GM13976 (cell line): ENCODE measurements at places on chromosomes 6 and 20.

DNA sequence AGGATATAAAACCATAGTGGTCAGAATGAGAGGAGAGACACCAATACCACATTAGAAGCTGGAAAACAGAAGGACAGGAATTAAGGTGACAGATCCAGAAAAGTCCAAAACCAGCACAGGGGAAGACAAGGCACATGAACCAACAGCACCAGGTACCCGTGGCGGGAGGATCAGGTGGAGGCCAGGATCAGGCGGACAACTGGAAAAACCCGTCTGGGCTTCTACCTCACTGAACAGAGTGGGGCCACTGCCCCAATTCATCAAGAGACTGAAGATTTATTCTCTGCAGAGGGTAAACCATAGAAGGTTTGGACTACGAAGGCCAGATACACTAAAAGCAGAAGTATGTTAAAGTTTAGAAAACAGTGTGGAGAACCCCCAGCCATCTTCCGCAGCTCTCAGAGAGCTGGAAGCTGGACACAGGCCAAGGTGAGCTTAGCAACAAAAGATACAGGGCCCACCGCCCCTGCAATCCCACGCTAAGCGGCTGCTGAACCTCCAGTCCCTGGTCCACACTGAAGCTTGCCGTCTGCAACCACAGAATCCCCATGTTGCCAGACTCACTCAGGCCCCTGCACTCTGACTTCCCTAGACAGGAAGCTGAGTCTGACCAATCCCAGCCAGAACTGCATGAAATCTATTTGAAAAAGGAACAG, 29.9 kb downstream of the ABHD12 start:
- peak; percentile 47 for DNase-seq

GRCh38 chr6:135909737-135910387, 58.4 kb downstream of the PDE7B start:
- peak; percentile 66 for DNase-seq

- DNase-seq: no peak
These were observed 48.5 kb upstream of the CCDC167 start for GRCh38 chr6:37548067-37548674.

GRCh38 chr20:1364106-1364505, 28.7 kb downstream of the FKBP1A start:
- no peak for DNase-seq

GRCh38 chr6:109958626-109959025, 19.5 kb upstream of the GPR6 start:
- DNase-seq: no peak

DNA sequence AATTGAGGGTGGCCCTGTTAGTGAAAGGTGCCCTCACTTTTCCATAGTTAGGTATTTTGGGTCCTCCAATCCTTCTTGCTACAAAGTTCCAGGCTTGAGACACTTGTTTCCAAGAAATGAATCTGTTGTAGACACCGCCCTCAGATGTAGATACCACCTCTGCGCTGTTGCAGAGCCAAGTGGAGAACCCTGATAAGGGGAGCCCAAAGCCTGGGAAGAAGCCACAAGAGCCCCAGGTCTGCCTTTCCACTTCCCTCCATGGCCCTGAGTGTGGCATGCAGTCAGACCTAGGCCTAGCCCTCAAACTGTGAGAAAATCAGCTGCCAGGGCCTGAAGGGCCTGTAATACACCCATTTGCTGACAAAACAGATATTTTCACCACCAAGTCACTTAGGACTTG, 37.1 kb downstream of the DTD1 start:
- DNase-seq: no peak

GRCh38 chr6:37038292-37039198, 33.1 kb downstream of the FGD2 start:
- DNase-seq: no peak

DNA sequence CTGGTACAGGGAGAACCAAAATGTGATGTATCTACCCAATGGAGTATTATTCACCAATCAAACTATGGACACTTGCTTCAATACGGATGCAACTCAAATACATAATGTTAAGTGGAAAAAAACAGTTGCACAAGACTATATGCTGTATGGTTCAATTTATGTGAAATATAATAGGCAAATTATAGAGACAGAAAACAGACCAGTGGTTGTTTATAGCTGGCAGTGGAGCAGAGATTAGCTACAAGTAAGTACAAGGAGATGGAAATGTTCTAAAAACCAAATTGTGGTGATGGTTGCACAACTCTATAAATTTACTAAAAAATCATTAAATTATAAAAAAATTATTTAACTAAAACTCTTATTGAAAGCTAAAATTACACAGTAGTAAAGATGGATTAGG, 113.2 kb downstream of the PRDM1 start:
- no peak for DNase-seq

DNA sequence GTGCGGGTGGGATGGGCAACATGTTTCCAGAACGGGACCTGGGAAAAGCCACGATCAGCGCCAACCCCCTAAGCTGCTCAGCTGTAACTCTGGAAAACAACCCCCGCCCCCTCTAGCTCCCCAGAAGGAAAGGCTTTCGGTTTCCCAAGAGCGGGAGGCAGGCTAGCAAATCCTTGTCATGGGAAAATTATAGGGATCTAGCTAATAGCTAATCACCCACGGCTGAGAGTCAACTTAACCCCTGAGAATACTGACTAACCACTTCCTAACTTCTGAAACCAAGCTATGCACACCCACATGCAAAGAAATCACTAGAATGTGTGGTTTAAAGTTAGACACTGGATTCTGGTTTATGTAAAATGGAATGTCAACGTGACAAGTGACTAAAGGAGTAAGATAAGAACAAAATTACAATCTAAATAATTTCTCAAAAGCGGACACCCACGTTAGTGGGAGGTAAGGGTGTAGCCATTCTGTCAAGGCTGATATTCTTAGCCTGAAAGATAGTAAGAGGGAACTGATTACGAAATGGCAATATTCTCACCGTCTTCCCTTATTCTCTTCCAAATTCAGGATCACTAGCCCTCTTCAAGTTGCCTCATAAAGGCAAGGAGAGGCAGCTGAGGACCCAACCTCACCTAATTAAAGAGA, 20.1 kb downstream of the JAG1 start:
- no peak for DNase-seq

- DNase-seq: no peak
These were observed 571.1 kb upstream of the EYS start for GRCh38 chr6:66278115-66278514.

GRCh38 chr6:62652692-62653328, 366.8 kb upstream of the KHDRBS2 start:
- DNase-seq: no peak

DNA sequence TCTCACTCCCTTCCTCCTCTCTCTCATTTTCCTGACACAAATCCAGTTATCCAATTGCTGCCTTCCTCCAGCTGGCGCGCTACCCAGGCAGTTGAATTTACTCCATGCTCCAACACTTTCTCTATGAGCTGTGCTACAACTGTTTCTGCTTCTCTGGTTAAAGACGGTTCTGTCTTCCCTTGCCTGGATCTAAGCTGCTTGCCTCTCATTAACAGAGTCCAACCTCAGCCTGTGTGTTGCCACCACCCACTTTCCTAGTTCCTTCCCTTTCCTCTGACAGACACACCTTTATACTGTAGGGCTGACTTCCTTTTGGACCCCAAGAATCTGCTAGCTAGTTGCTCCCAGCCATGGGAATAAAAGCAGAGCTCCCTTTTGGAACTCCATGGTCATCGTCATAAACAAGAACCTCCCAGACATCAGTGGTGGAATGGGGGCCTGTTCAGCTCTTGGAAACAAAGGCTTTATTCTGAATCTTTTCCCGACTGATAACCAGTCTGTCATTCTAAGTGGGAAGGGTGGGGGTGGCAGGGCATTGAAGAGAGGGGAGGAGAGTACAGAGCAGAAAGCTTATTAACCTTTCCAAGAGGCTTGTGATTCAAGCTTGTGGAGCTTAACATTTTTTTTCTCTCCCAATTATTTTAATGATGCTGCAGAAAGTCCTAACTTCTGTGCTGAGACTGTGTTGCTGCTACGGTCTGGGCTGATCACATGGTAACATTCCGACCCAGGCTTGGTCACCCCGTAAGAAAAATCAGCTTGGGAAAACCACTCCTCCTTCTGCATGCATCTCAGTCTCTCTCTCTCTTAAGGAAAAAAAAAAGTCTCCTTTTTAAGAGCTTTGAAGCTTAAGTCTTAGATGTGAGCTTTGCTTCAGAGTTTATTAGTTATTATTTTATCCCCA, 31.3 kb upstream of the BMP2 start:
- no peak for DNase-seq

DNA sequence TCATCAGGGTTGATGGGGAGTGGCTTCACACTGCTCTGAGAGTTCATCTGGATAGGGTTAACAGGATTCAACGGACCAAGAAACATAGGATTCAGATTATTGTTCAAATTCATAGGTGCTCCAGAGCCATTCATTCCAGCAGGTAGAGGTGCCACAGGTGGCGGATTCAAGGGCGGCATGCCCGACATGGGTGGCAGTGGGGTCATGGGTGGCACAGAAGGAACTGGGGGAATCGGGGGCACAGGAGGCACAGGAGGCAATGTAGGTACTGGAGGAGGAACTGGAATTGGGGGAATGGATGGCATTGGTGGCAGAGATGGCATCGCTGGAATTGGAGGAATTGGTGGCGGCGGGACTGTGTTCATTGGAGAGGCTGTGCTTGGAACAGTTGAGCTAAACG, 10.3 kb downstream of the CPNE1 start:
- no peak for DNase-seq

- no peak for DNase-seq
These were observed 69.2 kb upstream of the PTGIS start for GRCh38 chr20:49637046-49637637.

- no peak for DNase-seq
These were observed 42.7 kb downstream of the SNRNP48 start for GRCh38 chr6:7632501-7633290.

- no peak for DNase-seq
These were observed 267.0 kb downstream of the TAF4 start for GRCh38 chr20:61798632-61799031.

GRCh38 chr6:167951781-167952511, 45.5 kb upstream of the KIF25 start:
- DNase-seq: no peak

DNA sequence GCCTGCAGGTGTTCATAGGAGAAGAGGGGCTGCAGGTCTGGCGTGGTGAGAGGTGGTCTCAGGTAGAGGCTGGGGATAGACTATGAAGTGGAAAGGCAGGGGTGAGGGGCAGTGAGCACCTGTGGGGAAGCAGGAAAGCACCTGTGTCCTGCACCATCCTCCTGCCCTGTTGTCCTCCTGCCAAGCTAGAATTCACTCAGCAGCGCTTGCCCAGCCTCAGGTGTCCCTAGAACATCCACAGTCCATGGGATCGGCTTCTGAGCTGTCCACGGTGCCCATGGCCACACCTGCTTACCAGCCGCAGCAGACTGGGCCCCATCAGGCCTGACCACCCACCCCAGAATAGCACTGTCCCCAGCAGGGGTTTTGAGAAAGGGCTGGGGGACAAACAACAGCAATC, 456.2 kb upstream of the SULF2 start:
- DNase-seq: no peak

GRCh38 chr20:4601630-4602296, 119.9 kb upstream of the PRND start:
- DNase-seq: no peak

- DNase-seq: no peak
These were observed 51.1 kb downstream of the ENPP1 start for GRCh38 chr6:131858765-131859415.

- no peak for DNase-seq
These were observed 169.4 kb upstream of the RALGAPA2 start for GRCh38 chr20:20881808-20882207.

DNA sequence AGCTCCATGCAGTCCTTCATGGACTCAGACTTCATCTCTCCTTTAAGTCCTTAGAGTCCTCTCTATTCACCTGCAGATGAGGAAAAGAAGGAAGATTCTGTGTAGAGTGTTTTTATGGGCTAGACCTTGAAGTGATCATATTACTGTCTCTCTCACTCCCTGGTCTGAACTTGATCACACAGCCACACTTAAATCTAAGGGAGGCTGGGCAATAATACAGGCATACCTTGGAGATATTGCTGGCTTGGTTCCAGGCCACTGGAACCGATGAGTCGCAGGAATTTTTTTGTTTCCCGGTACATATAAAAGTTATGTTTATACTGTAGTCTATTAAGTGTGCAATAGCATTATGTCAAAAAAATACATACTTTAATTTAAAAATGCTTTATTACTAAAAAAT, 59.2 kb upstream of the FOXO3 start:
- no peak for DNase-seq

DNA sequence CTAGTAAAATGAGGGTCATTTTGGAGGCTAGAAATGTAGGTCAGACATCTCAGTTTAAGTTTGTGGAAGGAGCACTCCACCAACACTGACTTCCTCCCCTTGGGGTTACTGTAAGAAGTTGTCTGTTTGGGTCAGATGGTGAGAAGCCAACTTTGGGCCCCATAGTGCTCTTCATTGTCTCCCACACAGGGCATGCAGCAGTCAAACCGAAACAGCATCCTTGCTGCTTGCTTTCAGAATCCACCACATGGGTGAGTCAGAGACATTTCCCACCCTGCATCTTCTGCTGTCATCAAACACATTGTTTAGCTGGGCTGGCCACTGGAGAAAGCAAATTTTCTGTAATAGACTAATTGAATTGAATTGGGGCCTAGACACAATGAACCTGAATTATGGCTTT, 16.8 kb downstream of the IL17F start:
- DNase-seq: peak; percentile 81

- no peak for DNase-seq
These were observed 20.1 kb upstream of the SLC22A1 start for GRCh38 chr6:160101277-160102205.

DNA sequence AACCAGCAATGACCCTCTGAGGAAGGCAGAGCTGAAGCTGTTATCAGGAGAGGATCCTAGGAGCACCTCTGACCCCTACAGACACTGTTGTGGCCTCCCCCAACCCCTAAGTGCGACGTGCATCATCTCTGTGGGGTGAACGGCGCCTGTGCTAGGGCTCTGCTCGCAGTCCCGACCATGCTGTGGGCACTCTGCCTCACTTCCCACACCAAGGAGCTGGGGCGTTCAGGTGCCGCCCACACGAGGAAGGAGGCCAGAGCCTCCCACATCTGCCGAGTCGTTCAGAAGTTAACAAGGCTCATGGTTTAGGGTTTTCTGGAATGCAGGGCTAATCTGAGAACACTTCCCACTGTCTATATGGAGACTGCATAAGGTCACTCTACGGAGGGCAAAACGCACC, 62.1 kb downstream of the GINS1 start:
- DNase-seq: no peak

GRCh38 chr6:140182821-140183220, 808.4 kb upstream of the CITED2 start:
- no peak for DNase-seq

GRCh38 chr6:3405182-3405518, 51.7 kb downstream of the SLC22A23 start:
- no peak for DNase-seq

GRCh38 chr20:36883977-36884535, 8.1 kb downstream of the TLDC2 start:
- DNase-seq: no peak

- no peak for DNase-seq
These were observed 42.9 kb downstream of the MDN1 start for GRCh38 chr6:89776583-89777233.

GRCh38 chr6:74015427-74015826, 319.4 kb downstream of the CD109 start:
- no peak for DNase-seq
